Fibroblast of skin of left biceps (primary cell): ENCODE measurements at places on chromosomes 12 and 14.

DNA sequence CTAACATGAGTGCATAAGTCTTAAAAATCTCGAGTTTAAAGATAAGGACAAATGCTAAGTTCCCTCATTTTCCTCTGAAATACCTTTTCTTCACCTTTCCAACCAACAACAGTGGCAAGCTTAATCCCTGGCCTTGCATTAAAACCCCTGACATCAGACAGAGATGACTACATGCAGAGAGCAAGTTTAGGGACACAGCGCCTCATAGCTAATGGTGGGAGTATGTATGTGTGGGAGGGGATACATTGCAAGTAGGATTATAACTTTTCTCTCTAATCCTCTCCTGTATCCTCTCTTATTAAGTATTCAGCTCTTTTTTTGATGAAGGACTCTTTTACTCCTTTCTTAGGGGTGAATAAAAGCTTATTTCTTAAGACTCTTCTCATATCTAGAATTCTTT, 547.1 kb downstream of the CCER1 start:
- DNase-seq: no peak

DNA sequence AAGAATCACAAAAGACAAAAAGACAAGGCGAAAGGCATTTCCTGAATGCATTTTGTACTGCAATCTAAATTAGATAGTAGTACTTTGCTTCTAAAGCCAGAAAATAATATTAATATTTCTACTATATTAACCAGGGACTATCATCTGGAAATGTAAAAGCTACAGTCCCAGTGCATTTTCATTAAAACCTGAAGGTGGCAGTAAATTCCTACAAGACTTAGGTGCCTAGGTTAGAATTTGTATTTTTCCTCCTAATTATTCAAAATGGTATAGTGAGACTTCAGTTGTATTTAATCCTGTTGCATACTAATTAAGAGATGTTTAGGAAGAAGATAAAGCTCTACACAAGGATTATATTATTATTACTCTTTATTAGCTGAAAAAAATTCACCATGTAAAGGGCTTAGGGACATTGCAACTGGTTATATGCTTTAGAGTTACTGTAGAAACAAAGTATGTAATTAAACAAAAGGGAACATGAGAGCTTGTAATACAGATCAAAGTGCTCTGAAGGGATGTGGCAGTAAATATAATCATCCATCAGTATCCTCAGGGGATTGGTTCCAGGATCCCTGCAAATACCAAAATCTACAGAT, 53.6 kb downstream of the BRMS1L start:
- no peak for DNase-seq

- peak; percentile 22 for DNase-seq
These were observed 206.4 kb upstream of the PELI2 start for GRCh38 chr14:55911776-55912175.

DNA sequence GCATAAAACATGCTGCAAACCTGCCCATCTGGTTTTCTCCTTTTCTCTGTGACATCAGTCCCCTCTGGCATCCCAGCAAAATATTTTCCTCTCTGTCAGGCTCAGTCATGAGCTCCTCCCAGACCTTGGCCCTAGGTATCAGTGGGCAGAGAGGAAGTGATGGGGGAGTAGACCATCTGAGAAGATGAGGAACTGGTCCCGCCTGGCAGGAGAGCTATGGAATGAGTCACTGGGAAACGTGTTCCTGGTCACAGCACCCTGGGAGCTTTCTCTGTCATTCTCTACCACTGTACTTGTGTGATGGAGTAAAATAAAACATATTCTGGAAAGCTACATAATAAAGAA, 5.0 kb upstream of the SRSF9 start:
- no peak for DNase-seq

- DNase-seq: no peak
These were observed 24.7 kb downstream of the DDHD1 start for GRCh38 chr14:53128303-53129028.

DNA sequence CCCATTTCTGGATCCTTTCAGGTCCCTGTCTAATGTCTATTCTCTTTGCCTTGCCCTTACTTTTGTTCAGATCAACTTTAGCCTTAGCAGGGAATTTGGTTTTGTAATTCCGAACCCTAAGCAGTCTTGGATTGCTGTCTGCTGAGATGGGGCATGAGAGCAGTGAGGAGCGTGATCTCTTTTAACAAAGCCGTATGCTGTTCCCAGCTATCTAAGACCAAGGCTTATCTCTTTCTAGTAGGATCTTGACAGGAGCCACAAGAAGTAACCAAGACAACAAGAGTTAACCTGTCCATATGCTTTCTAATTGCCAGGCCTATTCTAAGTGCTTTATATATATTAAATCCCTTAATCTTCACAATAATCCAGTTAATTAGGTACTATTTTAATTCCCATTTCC, 4.5 kb upstream of the DHRS7 start:
- no peak for DNase-seq

DNA sequence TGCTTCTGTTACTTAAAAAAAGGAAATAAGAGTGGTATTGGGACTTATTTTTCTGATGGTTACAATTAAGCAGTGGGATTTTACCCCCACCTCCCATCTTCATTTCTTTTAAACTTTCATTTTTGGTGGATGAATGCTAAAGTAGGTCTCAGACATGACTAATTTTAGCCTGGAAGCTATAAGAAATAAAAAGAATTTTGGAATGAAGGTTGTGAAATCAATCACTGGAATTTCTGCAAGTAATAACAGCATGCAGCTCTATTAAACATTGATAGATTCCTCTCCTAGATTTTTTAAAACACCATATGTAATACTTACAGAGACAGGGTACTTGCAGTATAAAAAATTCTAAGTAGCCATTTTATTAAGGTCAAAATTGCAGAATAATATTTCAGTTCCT, 164.2 kb upstream of the CLEC14A start:
- peak; percentile 69 for DNase-seq

DNA sequence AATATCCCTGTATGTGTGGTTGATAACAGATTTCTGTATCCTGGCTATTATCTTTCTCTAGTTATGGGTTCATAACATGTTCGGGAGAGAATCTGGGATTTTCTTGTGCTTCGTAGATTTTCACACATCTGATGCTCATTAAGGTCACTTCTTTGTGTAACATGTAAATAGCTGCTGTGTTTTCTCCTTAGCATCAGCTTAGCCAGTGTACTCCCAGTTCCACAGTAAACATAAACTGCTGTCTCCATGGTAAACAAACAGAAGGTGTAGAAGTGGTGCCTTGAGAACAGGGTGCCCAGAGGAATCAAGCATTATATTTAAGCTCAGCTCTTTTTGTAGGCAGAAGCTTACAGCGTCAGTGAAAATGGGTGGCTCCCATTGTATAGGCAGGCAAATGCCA, 88.0 kb downstream of the ANO6 start:
- no peak for DNase-seq

GRCh38 chr12:123457980-123458779, at the start of gene SNRNP35:
Gene SNRNP35, plus strand, starts transcription at chr12:123458139. Its CDS starts 7,402 bp downstream, at chr12:123465541.
- peak; percentile 67 for DNase-seq

DNA sequence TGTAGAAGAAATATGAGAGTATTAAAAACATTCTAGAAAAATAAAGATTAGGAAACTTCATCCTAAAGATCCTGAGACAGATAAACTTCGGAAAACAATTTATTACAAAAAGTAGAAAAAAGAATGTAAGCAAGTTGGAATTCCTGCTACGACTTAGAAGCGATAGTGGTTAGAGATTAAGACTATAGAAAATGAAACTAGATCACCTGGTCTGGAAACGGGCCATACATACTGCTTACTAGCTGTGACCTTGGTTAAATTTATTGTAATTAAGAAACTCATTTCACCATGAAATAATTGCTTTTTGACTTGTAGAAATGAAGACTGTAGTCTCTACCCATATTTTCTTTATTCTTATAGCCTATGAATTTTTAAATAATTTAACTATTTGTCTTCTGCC, 614.1 kb downstream of the SLC16A7 start:
- no peak for DNase-seq

DNA sequence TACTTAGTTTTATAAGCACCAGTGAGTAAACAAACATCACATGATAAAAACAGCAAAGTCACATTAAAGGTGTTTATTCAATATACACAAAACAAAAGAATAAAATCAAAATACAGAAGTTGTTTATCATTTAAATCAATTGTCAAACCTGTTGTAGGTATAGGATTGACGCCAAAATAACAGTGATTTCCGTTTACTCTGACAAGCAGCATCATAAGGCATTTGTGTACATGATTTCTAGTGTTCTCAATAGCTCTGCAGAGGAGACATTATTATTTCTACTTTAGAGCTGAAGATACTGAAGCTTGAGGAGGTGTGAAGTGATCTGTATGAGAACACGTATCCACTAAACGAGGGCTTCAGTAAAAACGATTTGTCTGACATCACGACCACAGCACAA, 171.9 kb downstream of the CCDC59 start:
- no peak for DNase-seq

GRCh38 chr12:22856178-22856577, 231.2 kb downstream of the ETNK1 start:
- DNase-seq: peak; percentile 19

DNA sequence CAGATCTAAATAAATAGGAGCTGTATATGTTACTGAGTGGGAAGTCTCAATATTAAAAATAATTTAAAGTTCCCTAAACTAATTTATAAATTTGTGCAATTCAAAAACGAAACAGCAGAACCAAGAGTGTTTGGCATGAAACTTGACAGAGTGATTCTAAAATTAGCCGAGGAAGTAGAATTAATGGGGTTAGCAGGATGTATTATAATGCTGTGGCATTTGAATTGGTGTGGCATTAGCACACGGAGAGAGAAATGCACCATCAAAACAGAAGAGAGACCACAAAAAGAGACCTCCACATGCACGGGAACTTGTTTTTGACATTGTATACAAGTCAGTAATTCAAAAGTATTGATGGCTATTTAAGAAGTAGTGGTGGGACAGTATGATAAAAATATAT, 366.0 kb upstream of the RGS6 start:
- DNase-seq: no peak

DNA sequence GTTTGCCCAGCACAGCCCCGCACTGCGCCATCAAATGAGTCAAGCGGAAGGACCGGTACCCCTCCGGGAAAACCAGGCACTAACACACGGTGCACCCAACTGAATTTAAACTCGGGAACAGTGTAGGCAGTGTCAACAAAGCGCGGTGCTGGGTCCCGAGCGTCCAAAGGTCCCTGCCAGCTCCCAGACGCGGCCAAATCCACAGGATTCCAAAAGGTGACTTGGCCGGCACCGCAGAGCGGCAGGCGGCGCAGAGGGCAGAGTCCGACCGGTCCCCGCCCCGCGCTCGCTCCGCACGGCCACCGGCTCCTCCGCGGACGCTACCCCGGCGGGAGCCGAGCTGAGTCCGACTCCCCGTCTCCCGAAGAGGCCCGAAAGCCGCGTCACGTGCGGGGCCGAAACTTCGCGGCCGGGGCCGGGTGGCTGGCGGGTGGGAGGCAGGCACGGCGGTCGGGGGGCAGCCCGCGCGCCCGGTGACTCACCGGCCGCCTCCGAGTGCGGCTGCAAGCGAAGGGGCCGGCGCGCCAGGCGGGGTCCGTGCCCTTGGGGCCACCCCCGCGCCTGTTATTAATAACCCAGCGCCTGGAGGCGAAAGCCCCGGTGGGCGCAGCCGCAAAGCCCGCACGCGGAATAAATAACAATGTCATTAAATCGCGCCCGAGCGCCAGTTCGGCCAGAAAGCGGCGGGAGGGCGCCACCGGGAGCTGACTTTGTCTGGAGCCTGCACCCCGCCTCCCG, 863 bp downstream of the DENND5B start:
- DNase-seq: no peak

DNA sequence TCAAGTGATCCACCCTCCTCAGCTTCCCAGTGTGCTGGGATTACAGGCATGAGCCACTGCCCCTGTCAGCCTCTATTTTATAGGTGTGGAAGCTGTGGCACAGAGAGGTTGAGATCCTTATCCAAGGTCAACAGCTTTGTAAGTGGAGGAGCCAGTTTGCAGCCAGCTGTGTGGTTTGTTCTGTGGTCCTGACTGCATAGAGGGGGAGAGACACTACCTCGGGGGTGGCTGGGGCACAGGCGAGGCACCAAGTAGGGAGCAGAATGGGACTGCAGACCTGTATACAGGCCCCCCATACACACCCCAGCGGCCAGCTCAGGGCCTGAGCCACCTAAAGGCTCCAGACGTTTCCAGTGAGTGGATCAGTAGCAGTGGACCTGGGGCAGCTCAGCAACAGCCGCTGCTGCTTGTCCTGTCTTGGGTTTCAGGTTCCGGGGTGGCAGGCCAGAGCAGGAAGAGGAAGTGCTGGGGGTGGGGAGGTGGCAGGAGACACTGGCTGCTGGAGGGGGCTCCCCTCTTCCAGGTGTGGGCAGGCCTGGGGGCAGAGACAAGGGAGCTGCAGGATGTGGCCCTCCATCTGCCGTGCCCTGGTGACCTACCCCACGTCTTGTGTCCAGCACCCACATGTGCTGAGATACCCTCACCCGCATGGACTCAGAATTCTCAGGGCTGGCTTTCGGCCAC, 11.0 kb downstream of the ORAI1 start:
- no peak for DNase-seq

- no peak for DNase-seq
These were observed 2.6 kb downstream of the MYF6 start for GRCh38 chr12:80709811-80710726.

- DNase-seq: no peak
These were observed 397.4 kb downstream of the PCNX1 start for GRCh38 chr14:71304690-71305089.

- no peak for DNase-seq
These were observed 209.7 kb downstream of the SLC15A4 start for GRCh38 chr12:128613837-128614590.
